ENCODE measurements at places on chromosomes 11 and 22. TPM values are rescaled to one million over a fixed set of nuclear protein-coding genes. Genes with fewer than 3 reads are reported as not detected.

Gene SLC2A11
- total RNA-seq, result 15.2 TPM

Gene TCN2
- 26.2 TPM for total RNA-seq

Gene CPT1A
- 31.6 TPM for total RNA-seq

Gene APOA4
- not detected for total RNA-seq

Gene C1QTNF5
- 34.9 TPM for total RNA-seq

DNA sequence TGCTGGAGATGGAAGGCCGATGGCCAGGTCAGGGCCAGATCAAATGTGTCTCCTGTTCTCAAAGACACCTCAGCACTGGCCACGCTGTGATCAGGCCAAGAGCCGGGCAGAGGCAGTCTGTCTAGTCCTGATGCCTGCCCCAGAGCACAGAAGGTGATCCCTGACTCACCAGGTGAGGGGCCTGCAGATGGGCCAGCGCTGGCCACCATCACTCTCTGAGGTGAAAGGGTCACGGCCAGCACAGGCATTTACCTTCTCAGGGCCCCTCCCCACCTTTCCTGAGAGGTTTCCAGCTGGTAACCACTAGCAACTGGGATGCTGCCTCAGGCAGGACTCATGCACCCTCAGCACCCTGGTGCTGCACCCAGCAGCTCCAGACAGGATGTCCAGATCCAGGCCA lies 2.9 kb downstream of the SBF1 start:
- no peak overlapping the region for H3K27ac ChIP-seq
- H3K27me3 ChIP-seq, result no peaks in the 10 kb centered on the region
- no peak overlapping the region for H3K4me3 ChIP-seq
- H3K4me1 ChIP-seq, result no peaks in the 10 kb centered on the region

DNA sequence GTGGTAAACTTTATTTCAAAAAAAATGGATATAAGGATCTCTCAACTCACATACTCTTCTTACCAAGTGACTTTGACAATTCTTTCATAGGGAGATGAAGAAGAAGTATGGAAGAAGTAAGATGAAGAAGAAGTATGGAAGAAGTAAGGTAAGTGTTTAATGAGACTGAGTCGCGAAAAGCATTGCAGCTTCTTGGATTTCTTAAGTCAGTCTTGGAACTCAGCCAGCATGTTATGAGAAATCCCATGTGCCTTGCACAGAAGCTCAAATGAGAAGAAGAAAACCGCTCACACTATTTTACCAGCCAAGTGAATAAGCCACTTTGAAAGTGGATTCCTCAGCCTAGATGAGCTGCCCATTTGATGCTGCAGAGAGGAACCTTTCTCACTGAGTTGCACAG lies 332.0 kb upstream of the CCDC179 start:
- no peak for DNase-seq
- H3K4me1 ChIP-seq, result no peaks in the 10 kb centered on the region
- no peak overlapping the region for H3K4me3 ChIP-seq
- H3K27me3 ChIP-seq, result no peaks in the 10 kb centered on the region

GRCh38 chr11:473962-474785 lies 24.1 kb downstream of the PTDSS2 start:
- no peaks in the 10 kb centered on the region for H3K36me3 ChIP-seq
- H3K27ac ChIP-seq, result no peak overlapping the region
- H3K4me3 ChIP-seq, result no peak overlapping the region

DNA sequence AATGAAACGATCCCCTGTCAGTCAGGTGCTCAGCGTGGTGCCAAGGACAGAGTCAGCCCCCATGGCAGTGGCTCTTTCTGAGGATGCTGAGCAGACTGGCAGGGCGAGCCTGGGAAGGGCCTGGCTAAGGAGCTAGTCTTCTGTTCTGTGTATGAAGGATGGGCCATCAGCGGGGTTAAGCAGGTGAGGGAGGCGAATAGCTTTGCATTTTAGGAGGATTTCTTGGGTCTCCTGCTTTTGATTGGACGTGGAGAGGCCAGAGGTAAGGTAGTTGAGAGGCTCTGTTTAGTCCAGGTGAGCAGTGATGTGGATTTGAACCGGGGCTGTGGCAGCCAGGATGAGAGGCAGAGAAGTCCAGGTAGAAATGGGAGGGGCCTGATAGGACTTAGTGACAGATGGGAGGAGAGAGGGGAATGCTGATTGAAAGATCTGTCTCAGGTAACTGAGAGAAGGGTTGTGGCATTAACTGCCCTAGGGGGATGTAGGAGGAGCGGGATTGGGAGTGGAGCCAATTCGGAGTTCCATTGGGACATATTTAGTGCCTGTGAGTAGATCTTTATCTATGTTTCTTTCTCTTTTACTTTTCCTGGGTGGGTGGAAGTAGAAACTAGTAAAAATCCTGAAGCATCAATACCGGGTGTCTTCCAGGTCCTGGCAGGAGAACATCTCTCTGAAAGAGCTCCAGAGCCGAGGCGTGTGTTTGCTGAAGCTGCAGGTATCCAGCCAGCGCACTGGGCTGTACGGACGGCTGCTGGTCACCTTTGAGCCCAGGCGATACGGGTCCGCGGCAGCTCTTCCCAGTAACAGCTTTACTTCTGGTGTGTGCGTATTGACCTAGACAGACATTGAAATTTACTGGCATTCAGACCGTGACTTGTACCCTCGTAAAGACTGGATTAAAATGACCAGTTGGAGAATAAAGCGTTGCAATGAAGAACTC lies 2.0 kb downstream of the IGHMBP2 start:
- H3K27ac ChIP-seq, result peak overlapping the region; percentile 90
- H3K27me3 ChIP-seq, result no peaks in the 10 kb centered on the region
- no peak overlapping the region for H3K4me3 ChIP-seq
- DNase-seq, result peak; percentile 61

- H3K27ac ChIP-seq, result peak overlapping the region; percentile 100
- no peaks in the 10 kb centered on the region for H3K4me1 ChIP-seq
- peak; percentile 97 for DNase-seq
- H3K27me3 ChIP-seq, result no peaks in the 10 kb centered on the region
Observed at GRCh38 chr22:36323182-36323854, 64.4 kb downstream of the MYH9 start.

DNA sequence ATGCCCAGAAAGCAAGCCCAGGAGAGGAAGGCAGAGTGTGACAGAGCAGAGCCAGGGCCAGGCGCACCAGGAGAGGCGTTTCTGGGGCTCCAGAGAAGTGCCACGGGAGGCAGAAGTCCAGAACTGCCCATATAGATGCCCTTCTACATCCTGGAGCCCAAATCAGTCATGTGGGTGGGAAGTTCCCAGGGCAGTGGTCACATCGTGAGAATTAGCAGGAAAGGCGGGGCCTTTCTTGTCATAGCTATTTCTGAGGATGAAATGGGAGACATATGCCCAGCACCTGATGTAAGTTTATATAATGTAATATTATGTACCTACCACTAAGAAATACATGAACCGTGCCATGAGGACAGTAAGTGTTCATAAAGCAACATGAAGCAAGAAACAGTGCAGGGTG lies 13.1 kb downstream of the ZDHHC24 start:
- H3K4me1 ChIP-seq, result no peaks in the 10 kb centered on the region
- no peak overlapping the region for H3K4me3 ChIP-seq
- H3K27ac ChIP-seq, result no peak overlapping the region
- DNase-seq, result no peak
- H3K36me3 ChIP-seq, result peaks cover 18% of the 10 kb centered on the region
- H3K27me3 ChIP-seq, result no peaks in the 10 kb centered on the region

GRCh38 chr22:27238935-27239510 lies 562.5 kb downstream of the MN1 start:
- DNase-seq, result peak; percentile 86
- no peaks in the 10 kb centered on the region for H3K36me3 ChIP-seq
- no peaks in the 10 kb centered on the region for H3K27me3 ChIP-seq
- H3K27ac ChIP-seq, result peak overlapping the region; percentile 51
- H3K4me1 ChIP-seq, result peaks cover 23% of the 10 kb centered on the region

DNA sequence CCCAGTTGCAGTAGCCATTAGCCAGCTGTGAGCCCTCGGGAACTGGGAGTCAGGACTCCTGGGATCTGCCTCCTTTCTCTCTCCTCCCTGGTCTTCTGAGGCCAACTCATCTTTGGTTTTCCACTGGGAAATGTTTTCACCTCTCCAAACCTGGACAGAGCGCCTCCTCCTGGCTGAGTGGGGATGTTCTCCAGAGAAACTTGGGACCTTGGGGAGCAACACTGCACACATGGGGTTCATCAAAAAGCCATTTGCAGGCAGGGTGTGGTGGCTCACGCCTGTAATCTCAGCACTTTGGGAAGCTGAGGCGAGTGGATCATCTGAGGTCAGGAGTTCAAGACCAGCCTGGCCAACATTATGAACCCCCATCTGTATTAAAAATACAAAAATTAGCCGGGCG lies 145.4 kb downstream of the NECTIN1 start:
- H3K4me3 ChIP-seq, result no peak overlapping the region
- H3K27ac ChIP-seq, result no peak overlapping the region
- H3K36me3 ChIP-seq, result no peaks in the 10 kb centered on the region
- peaks cover 30% of the 10 kb centered on the region for H3K27me3 ChIP-seq
- DNase-seq, result no peak

DNA sequence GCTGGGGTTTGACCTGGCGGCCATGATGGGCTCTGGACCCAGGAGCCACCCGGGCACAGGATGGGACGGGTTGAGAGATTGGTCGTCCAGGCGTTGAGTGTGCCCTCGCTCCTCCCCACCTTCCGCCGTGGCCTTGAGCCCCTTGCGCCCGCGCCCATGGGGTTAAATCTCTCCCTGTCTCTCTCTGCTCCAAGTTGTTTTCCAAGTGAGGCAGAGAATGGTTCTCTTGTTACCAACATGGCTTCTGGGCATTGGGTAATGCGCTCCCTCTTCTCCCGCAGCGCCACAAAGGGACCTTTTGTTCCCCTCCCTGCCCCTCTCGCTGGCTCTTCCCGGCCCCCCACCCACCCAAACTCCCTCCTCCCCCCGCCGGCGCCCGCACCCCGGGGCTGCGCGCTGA lies 18.8 kb upstream of the PICK1 start:
- peak overlapping the region; percentile 73 for H3K27ac ChIP-seq
- no peaks in the 10 kb centered on the region for H3K27me3 ChIP-seq
- no peaks in the 10 kb centered on the region for H3K36me3 ChIP-seq
- peak; percentile 67 for DNase-seq
- H3K4me1 ChIP-seq, result peaks cover 20% of the 10 kb centered on the region

- no peak overlapping the region for H3K27ac ChIP-seq
- no peaks in the 10 kb centered on the region for H3K27me3 ChIP-seq
- H3K36me3 ChIP-seq, result no peaks in the 10 kb centered on the region
- no peak overlapping the region for H3K4me3 ChIP-seq
- DNase-seq, result no peak
Observed at GRCh38 chr11:97364047-97364446, 974.2 kb downstream of the JRKL start.

GRCh38 chr11:32006799-32007388 lies 84.0 kb upstream of the RCN1 start:
- no peak overlapping the region for H3K4me3 ChIP-seq
- H3K36me3 ChIP-seq, result no peaks in the 10 kb centered on the region
- no peaks in the 10 kb centered on the region for H3K4me1 ChIP-seq
- H3K27me3 ChIP-seq, result peaks cover 27% of the 10 kb centered on the region
- no peak overlapping the region for H3K27ac ChIP-seq
